ENCODE measurements at places on chromosomes 4 and X.

GRCh38 chrX:119885554-119886428 is 9.9 kb upstream of the AKAP14 start:
- no peak for DNase-seq

DNA sequence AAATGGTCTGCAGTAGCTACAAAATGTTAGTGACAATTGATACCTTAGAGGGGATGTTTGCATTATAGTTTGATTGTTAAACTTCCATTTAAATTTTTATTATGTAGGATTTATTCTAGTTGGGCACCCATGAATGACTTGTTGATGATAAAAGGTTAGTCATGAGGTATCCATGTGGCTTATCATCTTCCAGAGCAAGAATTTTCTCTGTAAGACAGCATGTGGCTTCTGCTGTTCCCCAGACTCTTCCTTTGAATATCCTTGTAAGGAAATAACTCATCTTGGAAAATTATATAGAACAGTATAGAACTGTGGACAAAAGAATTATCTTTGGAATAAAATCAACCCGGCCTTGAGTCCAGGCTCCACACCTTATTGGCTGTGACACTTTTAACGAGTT is 40.1 kb upstream of the KLHL8 start:
- no peak for DNase-seq

DNA sequence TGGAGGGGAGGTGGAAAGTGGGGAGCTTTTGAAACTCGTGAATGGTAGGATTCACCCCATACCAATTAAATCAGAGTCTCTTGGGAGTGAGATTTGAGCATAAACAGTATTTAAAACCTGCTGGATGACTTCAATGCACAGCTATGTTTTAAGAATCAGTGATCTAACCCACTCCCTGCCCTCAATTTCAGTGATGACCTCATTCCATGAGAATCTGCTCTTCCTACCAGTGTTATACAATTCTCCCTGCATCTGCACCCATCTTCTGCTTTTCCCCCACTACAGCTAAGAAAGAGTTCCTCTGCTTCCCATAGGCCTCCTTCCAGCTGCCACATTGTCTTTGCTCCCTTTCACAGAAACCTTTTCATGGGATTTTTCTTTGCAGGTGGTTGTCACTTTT is 18.3 kb upstream of the H2AZ1 start:
- DNase-seq: no peak

GRCh38 chrX:16239211-16239610 is 71.9 kb downstream of the MAGEB17 start:
- DNase-seq: no peak

GRCh38 chrX:20968996-20969395 is 405.2 kb upstream of the CNKSR2 start:
- DNase-seq: no peak

DNA sequence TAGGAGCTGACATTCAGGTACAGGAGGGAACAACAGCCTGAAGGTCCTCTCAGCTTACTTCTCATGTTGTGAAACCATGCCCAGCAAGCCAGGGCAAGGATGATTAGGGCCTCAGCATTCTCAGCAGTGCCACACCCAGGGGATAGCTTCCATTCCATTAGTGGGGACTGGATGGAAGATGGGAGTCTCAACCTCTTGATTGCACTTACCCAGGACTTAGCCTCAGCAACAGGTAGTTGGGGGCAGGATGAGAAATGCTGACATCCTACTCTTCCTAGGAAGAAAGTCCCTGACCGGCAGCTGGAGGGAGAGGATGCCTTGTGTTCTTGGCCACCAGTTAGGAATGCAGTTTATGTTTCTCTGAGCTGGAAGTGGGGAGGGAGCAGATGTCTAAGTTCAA is 8.8 kb upstream of the BEX3 start:
- DNase-seq: no peak

GRCh38 chrX:21373001-21373400 is 1.2 kb upstream of the CNKSR2 start:
- DNase-seq: no peak

- DNase-seq: no peak
These were observed 192.1 kb upstream of the LCORL start for GRCh38 chr4:18213576-18214198.

DNA sequence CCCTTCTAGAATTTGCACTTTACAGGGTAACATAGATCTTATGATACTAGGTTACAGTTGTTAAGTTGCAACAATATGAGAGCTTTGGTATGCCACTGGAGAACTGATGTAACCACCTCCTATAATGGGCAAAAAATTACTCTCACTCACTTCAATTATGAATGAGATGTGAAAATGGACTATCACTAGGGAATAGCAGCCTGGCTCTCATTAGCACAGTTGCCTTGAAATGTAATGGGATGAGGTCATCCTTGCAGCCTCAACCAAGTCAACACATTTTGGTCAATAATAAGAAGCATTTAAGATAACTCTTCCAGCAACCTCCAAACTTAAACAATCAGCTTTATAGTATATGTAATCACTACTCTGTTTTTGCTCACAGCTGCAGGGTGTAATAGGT is 69.4 kb downstream of the TBC1D9 start:
- DNase-seq: no peak

All from endothelial cell (in vitro differentiated cells).